ENCODE measurements at places on chromosomes 2 and 18.

- DNase-seq, result no peak
Measured at GRCh38 chr2:144523596-144524117, 3.7 kb upstream of the ZEB2 start.

DNA sequence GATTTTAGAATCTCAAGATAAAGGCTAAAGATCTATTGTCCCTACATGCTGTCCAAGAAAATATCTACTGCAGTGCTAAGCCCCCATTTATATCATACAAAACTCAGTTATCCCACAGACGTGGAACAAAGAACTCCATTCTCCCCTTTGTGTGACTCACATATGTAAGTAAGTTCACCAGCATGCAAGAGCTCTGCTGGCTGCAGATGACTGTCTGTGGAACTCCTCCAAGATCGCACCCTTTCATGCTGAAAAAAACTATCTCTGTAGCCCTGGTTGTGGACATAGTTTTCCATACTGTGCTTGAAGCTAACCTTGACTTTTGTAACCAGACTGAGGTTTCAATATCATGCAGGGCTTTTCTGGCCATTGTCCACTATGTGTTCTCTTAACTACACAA is 207.1 kb downstream of the ZNF521 start:
- DNase-seq, result no peak

DNA sequence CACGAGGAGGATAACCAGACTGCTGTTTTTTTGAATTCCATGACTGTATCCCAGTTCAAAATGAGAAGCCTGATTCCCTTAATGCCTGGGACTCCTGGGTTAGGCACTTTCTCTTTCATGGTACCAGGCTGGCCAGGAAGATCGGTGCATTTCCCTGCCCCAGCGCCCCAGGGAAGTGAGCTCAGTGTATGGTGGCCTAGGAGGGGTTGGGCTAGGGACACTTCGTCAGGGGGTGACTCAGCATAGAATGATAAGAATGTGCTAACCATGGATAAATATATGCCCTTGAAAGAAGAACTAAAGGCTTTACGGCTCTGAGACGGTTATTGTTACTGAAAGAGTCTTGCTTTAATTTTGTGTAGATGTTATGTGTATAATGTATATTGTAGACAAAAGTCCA is 27.5 kb upstream of the FAM237A start:
- no peak for DNase-seq

GRCh38 chr2:150621526-150622213 is 134.2 kb upstream of the RND3 start:
- no peak for DNase-seq

- no peak for DNase-seq
Measured at GRCh38 chr2:171346723-171347557, 86.8 kb downstream of the METTL8 start.

DNA sequence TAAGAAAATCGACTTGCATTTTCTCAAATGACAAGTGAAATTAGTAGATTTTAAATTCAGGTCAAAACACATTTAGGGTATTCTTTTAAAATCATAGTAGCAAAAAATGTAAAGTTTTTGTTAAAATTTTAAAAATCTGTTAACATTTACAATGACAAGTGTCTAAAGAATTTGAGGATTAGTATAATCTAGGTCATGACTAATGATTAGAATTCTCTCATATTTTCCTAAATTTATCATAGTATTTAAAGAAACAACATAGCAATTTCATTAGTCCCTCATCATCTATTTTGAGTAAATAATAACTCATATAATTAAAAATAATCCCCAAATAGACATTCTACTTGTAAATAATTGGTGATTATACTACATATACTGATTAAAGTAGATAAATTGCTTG is 23.6 kb downstream of the THUMPD2 start:
- no peak for DNase-seq

DNA sequence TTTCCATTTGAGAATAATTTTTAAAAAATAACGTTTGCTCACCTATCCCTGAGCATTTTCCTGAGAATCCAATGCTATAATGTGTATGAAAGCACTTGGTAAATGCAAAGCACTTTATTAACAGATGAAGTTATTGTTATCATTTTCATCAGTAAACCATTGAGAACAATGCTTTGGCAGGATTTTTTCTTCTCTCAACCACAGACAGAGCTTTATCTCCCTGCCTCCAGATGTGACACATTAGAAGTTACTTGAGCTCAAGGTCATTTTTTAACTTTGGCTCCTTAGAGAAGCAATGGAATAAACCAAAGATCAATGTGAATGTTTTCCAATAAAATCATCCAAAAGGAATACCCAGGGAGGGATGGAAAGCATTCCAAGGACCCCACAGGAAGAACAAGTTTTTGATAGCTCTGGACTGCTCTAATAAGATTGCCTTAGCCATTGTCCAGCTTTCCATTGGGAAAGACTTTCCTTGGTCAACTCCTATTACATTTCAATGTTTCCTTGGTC is 118.9 kb upstream of the NT5C1B start:
- no peak for DNase-seq

- no peak for DNase-seq
Measured at GRCh38 chr18:49250816-49251388, 209.5 kb downstream of the DYM start.

- DNase-seq, result no peak
Measured at GRCh38 chr18:34018336-34018735, 206.4 kb downstream of the NOL4 start.

DNA sequence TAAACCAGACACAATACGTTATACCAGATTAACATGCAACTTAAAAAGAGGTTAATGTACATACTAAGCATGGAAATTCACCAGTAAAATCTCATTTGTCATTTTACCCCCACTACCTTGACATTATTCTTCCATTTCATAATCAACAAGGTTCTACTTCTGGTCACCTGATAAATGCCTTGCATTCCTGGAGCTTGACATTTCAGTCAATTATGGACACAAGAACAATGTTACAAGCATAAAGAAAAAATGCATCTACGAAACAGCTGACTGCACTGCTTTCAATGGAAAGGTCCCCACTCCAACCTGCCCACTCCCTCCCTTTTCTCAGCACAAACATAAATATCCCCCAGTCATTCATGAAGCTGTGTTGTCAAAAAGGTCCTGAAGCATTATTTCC is 31.4 kb downstream of the ARL5A start:
- no peak for DNase-seq

DNA sequence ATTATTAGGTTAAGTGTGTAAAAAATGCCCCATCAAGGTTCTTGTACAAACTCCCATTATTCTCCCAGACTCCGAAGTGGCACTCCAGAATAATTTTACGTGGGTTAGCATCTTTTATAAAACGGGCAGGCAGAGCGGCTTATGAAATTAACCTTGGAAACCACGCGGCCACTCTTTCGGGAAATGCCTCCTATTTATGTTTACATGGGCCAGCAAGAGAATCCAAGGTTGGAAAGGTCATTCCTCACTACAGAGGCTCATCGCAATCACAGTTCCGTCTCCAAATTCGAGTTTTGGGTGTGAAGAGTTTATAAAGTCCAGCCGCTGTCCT is 1.2 kb upstream of the IMPA2 start:
- DNase-seq, result no peak

DNA sequence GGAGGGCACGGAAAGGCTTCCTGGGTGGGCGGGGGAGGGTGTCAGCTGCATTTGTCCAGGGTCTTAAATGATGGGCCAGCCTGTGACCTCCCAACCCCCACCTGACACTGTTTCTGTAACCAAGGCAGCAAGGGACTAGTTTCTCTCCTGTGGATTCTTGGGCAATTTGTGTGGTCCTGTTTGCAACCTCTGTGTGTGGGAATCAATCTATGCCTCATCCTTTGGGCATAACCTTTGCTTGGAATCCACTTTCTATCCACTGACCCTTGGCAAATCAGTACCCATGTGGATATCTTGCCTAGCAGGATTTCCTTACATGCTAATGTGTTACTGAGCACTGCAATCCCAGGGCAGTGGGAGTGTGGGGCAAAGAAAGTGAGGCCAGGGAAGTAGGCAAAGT is 54.1 kb downstream of the GPR39 start:
- no peak for DNase-seq

DNA sequence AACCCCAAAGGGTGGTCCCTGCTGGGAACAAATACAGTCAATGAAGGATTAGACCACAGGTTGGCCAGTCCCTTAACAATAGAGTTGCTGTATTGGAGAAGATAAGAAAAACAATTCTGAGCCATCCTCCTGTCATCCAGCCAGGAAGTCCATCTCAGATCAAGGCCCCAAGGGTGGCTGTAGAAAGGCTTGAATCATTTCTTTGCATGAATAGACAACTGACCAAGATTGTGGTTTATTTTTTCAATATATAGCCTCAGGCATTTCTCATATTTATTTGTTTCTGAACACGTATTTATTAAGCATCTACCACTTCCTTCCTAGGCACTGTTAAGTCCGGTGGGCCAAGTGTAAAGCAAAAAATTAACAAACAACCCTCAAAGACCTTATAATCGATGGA is 274.4 kb upstream of the SLC14A2 start:
- no peak for DNase-seq

GRCh38 chr2:66845307-66845706 is 410.4 kb downstream of the MEIS1 start:
- no peak for DNase-seq

DNA sequence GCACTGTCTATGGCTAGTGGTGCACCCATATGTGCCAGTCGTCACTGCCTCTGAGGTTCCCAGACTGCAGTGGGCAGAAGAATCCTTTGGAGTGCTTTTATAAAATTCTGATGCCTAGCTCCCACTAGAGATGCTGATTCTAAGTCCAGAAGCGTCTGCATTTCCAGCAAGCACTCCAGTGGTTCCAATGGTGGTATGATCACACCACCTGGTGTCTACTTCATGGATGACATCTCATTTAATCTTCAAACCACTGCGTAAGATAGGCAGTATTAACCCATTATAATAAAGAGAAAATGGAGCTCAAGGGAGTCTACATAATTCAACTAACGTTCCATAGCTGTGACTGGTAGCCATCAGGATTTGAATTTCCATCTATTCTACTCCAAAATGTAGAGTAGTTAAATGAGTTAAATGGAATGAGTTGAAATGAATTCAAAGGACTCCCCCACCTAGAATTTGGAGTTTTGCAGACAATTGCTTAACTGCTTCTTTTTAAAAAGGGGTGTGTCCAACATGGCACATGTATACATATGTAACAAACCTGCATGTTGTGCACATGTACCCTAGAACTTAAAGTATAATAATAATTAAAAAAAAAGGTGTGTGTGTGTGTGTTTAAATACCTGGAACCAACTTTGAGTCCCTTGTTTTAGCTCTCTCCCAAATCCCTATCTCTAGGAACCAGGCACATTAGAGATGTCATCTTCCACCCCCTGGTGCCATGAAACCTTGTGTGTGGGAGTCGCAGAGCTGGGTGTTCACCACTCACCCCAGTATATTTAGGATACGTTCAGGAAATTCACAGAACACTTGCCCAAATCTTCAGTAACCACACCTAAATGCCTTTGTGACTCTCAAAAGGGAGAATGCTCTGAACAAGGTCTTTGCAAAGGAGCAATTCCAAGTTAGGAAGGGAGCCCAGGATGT is 14.1 kb downstream of the LAMA3 start:
- no peak for DNase-seq

DNA sequence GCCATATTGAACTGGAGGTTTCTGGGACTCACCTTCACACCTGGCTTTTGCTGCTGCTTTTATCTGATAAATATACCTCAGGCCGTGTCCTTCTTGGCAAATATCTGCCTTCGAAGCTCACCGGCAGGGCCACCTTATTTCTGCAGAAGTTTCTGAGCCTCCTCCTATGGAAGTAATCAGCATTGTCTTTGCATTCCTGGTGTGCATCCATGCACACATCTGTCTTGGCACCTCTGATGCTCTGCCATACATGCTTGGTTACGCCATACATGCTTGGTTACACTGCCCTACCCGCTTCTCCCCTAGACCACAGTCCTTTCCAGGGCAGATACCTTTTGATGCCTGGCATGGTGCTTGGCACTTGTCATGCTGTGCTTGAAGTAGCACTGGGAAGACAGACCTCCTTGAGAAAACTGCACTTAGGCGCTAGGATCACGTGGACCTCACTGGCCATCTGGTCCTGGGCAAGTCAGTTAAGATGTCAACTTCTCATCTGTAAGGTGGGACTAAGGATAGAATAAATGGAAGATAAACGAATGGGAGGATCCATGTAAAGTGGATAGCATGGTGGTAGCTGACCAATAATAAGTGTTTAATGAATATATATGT is 66.8 kb downstream of the ZNF236 start:
- DNase-seq, result no peak

All from activated naive CD8-positive, alpha-beta T cell treated with anti-CD3 and anti-CD28 coated beads for 36 hours (primary cell).